CD4-positive, alpha-beta T cell treated with Interleukin-15 for 4 hours (primary cell): ENCODE measurements at places on chromosomes 1 and 21.
A peak's percentile ranks its signal among the peaks of the same experiment; 100 is the strongest.

- DNase-seq = no peak
Observed at GRCh38 chr1:79422726-79423125, 416.2 kb upstream of the ADGRL4 start.

DNA sequence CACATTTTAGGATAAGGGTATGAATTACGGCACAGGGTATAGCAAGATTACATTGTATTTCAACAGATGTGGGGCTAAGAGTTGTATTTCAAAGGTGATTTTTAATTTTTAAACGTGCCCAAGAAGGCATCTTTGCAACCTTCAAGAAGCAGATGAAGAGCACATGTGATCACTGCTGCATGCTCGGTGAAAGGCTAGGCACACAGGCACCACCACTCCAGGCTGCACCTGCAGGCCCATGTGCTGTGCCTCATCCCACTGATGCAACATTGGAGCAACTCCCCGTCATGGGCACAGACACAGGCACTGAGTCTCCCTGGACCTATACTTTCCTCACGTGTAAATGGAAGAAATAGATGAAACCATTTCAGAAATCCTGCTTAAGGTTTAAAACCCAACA, 23.5 kb downstream of the UBE2G2 start:
- no peak for DNase-seq

GRCh38 chr1:242187816-242188215, 188.9 kb upstream of the MAP1LC3C start:
- no peak for DNase-seq

DNA sequence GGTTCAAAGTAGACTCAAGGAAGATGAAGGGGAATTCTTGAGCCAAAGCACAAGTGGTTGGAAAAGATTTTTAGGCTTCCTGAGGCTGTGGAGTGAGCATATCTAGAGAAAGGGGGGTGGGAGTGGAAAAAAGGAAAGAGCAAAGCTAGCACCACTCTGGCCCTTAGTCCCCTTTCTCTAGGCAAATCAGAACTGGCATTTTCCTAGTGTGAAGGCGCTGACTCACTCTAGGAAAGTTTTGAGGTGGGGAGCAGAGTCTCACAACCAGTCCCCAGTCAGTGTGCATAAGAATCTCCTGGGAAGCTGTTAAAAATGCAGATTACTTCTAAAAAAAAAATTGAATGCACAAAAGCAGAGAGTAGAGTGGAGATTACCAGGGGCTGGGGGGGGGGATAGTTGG, 3.4 kb upstream of the GPR89B start:
- DNase-seq = no peak

GRCh38 chr1:16165548-16165947, 9.7 kb upstream of the EPHA2 start:
- DNase-seq = no peak

GRCh38 chr21:33293136-33293535, 27.0 kb downstream of the IL10RB start:
- no peak for DNase-seq

- DNase-seq = no peak
Observed at GRCh38 chr1:113872219-113872935, 865 bp upstream of the PTPN22 start.

- no peak for DNase-seq
Observed at GRCh38 chr1:201766131-201766866, 62.7 kb upstream of the IPO9 start.

DNA sequence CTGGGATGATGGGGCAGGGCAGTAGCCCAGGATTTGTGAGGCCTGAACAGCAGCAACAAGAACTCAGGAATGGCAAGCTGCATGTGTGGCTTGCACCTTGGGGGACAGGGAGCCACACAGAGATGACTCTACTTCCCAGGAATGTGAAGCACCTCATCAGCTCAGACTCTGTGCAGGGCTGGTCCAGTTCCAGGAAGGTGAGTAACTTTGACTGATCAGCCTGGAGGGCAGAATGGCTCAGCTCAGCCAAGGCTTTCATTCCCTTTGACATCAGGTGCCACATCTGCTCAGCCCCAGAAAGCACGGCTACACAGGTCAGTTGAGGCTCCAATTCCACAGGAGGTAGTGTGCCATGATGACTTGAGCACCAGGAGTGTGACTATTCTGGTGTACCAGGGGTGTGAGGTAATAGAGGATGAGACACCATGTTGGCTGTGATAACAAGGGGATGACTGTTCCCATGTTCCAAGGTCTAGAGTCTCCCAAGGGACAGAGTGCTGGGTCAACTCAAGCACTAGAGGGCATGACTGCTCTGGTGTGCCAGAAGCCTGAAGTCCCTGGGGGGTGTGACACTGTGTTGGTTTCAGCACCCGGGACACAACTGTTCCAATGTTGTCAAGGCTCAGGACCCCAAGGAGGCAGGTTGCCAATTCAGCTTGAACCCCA, 625.8 kb upstream of the ADGRL2 start:
- no peak for DNase-seq

DNA sequence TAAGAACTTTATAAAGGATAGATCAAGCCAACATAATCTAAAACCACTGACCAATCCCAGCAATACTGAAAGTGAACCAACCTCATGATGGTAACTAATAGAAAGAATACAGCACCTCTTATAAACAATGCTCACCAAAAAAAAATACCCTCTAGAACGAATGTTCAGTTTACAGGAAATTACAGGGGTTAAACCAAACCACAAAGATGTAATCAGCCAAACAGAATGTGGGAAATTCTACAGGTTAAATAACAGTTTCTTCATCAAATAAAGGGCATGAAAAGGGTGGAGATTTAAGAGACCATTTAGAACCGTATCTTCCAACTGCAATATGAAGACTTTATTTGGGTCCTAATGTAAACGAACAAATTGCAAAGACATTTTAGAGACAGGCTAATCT, 30.4 kb downstream of the ARID4B start:
- peak; percentile 65 for DNase-seq

DNA sequence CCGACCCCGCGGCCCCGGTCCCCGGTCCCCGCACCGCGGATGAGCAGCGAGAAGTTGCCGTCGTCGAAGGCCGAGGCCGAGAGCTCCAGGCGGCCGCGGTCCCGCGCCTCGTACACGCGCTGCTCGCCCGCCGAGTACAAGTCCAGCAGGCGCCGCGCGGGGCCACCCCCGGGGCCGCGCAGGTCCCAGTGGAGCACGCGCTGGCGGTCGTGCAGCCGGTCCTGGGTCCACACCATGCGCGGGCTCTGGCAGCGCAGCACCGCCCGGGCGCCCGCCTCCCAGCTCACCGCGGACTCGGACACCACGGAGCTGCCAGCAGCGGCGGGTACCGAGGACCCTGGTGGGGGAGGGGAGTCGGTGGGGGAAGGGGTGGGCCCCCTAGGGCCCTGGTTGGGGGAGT, 2.9 kb downstream of the MXRA8 start:
- no peak for DNase-seq

- no peak for DNase-seq
Observed at GRCh38 chr1:38266197-38266520, 219.6 kb upstream of the POU3F1 start.

- no peak for DNase-seq
Observed at GRCh38 chr1:77287535-77287934, 5.7 kb downstream of the AK5 start.

DNA sequence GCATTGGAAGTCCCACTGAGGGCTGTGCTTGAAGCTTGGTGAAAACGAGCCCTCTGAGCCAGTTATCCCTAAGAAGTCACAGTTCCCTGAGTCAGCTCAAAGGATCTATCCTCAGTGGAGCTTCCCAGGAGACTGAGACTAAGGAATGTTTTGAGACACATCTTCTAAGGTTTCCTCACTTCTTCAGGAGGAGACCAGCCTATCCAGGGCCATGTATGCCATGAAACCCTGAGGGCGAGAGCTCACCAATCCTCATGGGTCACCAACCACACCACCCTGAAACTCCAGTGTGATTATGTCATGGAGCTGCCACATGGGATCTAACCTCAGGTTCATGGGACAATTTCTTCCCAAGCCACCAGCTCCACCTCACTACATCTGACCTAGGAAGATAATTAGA, 7.6 kb upstream of the TIE1 start:
- DNase-seq = no peak
